Posterior vena cava (tissue), 2 donors: ENCODE measurements at places on chromosomes 2 and 18.

- no peak for DNase-seq
These were observed 95.9 kb downstream of the NEB start for GRCh38 chr2:151638191-151638933.

DNA sequence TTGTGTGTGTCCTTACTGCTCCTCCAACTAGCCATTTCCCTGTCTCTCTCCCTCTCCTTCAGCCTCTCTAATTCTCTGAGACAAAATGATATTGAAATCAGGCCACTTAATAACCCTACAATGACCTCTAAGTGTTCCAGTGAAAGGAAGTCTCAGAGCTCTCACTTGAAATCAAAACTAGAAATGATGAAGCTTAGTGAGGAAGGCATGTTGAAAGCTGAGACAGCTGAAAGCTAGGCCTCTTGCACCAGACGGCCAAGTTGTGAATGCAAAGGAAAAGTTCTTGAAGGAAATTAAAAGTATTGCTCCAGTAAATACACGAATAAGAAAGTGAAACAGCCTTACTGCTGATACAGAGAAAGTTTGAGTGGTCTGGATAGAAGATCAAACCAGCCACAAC is 72.9 kb downstream of the PRKCE start:
- no peak for DNase-seq

DNA sequence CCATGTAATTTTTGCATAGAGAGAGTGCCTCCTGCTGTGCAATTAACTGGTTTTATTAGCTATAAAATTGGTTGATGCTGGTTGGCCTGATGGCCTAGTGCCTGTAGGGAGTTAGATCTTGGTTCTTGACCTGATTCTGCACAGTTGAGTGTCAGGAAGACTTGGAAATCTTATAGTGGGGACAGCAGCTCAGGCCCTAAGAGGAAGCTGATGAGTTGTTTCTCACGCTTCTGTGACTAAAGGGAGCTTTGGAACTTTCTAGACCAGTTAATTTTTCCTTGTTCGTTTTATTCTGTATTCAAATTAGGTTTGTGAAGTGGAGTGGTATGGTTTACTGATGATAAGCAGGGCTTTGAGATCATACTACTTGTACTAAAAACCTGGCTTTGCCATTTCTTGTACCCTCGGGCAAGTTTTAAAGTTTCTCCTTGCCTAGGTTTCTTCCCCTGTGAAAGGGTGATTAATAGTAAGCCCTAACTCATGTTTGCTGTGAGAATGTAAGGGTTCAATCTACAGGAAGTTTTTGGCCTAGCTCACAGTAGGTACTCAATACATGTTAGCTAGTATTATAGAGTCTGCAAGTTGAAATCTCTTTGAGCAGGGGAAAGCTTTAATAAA is 82.1 kb downstream of the MAP3K20 start:
- no peak for DNase-seq

DNA sequence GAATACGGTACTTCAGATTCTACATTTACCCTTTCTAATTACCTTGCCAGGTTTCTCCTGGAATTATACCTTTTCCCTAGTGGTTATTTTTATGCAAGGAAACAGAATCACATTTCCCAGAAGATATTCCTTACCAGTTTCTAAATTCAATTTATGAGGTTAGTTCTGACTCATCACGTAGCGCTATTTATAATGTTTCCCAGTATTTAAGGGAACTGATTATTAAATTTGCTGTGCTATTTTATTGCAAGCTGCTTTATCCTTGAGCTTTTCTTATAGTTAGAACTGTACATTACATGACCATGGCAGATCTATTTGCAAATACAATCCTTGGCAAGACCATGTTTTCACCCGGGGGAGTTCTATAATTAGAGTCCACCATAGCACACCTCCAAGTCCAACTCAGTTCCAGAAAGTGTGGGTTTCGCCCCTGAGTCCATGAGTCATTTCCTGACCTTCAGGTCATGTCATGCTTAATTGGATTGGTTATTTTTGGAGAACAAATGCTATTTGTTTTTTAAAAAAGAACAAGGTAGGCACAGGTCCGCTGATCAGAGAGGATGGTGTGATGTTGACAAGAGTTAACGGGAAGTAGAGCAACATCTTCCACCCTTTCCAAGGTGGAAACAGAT is 126.6 kb downstream of the ZNF532 start:
- DNase-seq = no peak

- no peak for DNase-seq
These were observed 21.2 kb downstream of the CNTNAP5 start for GRCh38 chr2:124046332-124046731.

GRCh38 chr2:54384301-54385203 is 71.6 kb upstream of the SPTBN1 start:
- no peak for DNase-seq
